NAMALWA (cell line): ENCODE measurements at places on chromosomes 11 and 22.

- DNase-seq, result no peak
Measured at GRCh38 chr22:46537946-46538813, 760 bp upstream of the CELSR1 start.

GRCh38 chr11:1009991-1010390 is 26.5 kb downstream of the MUC6 start:
- peak; percentile 88 for DNase-seq

- no peak for DNase-seq
Measured at GRCh38 chr11:2202071-2202899, 30.7 kb upstream of the TH start.

DNA sequence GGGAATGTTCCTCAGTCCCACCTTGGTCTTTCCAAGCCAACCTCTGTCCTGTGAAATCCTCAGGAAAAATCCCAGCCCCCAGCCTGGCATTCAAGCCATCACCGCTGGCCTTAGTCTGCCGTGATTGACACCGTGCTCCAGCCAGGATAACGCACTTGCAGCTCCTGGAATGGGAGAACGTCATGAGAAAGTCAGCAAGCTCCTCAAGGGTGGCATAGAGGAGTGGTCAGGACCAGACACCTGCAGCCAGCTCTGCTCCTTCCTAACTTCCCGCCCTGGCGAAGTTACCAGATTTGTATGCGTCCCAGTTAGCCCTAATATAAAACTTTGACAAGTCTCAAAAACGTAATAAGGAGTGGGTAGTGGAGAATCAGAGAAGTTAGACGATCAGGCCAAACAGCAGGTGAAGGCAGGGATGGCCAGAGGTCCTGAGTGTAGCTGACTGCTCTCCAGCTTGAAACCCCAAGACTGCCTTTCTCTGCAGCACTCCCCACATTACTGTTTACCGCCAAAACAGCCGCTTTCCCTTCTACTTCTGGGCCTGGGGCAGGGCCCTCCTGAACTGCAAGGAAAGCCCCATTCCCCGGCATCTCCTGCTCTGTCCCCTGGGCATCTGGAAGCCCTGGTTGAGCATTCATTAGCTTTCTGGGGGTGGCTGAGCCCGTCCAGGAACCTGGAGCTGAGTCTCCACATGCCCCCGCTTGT is 1.3 kb upstream of the DKK3 start:
- DNase-seq, result no peak

GRCh38 chr11:8717876-8718753 is 35.5 kb downstream of the RPL27A start:
- DNase-seq, result no peak

- no peak for DNase-seq
Measured at GRCh38 chr11:35148163-35148837, 9.3 kb downstream of the CD44 start.

- DNase-seq, result no peak
Measured at GRCh38 chr11:6362185-6362872, 27.9 kb upstream of the SMPD1 start.

DNA sequence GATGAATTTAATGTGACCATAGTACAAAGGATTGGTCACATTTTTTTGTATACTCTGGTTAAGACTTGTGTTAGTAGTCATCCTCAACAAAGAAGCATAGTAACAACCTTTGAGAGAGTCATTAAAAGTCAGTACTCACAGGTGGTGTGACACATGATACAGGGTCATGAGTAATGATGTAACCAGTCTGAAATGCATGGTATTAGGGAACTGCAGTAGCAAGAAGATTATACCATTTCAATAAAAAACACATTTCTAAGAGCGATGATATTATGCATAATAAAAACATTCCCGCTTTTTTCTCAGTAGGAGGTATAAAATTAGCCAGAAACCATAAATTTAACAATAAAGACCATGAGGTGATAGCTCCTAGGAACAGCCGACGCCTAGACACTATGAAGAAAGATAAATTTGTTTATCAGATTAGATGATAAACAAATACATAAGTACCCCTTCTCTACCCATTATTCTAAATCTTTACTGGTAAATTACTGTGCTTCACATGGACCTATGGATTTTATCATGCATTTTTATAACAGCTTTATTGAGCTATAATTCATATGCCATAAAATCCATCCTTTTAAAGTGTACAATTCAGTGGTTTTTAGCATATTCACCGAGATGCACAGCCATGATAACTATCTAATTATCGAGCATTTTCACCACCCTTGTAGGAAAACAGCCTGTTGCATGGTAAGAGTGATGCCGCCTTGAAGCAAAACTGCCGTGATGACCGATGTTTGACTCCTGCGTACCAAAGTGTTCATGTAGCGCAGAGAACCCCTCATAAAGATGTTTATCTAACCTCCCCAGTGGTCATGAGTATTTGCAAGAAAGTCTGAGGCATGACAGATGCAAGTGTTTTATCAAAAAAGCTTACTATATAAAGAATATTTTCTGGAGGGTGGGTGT is 41.8 kb downstream of the TMPRSS5 start:
- DNase-seq, result no peak

GRCh38 chr11:19970944-19971343 is 189.3 kb downstream of the DBX1 start:
- no peak for DNase-seq

DNA sequence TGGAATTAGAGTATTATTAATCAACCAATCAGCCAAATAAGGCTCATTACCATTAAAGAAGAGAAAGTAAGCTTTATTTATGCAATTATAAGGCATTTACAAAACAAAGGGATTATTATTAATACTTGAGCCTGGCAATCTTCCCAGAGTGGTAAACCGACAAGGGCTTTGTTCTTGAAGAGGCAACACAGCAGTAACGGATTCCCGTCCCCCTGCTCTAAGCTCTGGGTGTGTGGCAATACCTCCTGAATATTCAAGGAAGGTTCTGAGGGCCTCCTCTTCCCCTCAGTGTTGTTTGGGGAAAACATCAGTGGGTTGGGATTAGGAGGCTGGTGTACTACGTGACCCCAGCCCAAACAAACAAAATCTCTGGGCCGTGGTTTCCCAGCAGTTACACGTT is 176.5 kb downstream of the TENM4 start:
- DNase-seq, result no peak

GRCh38 chr11:33375688-33376311 is 118.6 kb downstream of the HIPK3 start:
- DNase-seq, result no peak

DNA sequence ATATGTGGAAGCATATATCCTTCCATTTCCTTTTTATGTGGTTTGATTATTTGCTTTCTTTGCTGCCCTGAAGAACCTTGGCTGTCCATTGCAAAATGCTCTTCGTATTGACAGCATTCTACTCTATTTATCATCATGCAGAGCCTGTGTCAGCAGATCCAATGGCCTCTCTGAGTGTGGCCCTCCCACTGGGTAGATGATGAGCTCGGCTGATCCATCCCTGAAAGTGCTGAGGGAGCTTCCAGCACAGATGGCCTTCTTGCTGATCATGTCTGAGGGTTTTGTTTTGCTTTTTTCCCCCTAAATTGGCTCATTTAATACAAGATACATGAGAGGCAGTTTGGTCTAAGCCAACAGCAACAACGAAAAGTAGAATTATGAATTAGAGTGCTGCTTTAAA is 181.0 kb downstream of the GRIA4 start:
- DNase-seq, result no peak
